Activated T-cell treated with anti-CD3 and anti-CD28 coated beads for 48 hours (primary cell): ENCODE measurements at places on chromosomes 11 and 22.

DNA sequence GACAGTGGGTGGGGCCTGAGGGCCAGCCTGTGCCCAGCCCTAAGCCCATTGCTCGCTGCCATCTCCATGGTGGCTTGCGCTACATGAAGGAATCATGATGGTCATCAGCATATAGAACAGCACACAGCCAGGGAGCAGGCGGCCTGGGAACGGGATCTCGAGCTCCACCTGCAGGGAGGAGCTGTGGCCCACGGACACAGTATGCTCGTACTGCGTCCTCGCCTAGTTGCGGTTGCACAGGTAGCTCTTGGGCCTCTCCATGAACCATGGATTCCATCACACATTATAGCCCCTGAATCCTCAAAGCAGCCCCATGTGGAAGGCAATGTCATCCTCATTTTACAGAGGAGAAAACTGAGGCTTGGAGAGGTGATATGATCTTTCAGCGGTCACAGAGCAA lies 15.1 kb downstream of the SEC14L4 start:
- DNase-seq: no peak

- no peak for DNase-seq
These were observed 13.4 kb downstream of the RAB36 start for GRCh38 chr22:23158516-23159290.

DNA sequence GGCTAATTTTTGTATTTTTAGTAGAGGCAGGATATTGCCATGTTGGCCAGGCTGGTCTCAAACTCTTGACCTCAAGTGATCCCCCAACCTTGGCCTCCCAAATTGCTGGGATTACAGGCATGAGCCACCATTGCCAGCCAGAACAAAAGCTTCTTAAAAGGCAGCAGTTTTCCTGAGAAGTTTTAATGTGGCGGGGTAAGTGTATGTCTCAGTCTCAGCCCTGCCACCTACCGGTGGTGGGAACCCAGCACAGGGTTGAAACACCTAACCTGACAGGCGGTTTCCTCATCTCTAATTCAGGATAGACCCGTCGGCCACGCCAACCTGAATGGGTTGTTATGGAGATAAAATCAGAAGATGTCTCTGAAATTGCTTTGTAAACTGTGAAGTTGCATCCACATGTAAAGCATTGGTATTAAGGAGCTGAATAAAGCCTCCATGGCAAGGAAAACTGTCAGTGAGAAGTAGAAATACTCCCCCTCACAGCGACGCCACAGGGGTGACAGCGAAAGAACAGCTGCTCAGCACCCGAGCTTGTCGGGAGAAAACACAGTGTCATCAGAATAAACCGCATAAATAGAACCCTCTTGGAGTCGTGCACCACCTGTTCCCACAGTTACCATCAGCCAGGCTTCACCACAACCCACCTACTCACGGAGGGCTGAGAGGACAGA lies 165.9 kb upstream of the NCAM1 start:
- peak; percentile 10 for DNase-seq

- DNase-seq: no peak
These were observed 41.5 kb upstream of the CYP2D6 start for GRCh38 chr22:42171946-42172719.

- DNase-seq: no peak
These were observed 45.6 kb downstream of the C11orf58 start for GRCh38 chr11:16784097-16784496.

DNA sequence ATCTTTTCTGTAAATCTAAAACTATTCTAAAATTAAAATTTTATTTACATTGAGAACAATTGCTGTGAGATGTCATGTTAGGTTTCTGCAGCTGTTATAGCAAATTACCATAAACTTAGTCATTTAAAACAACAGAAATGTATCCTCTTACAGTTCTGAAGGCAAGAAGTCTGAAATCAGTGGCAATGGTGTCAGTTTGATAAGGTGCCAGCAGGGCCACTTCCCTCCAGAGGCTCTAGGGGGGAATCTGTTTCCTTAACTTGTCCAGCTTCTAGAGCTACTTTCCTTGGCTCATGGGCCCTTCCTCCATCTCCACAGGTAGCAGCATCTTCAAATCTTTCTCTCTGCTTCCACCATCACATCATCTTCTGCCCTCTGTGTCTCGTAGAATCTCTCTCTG lies 23.0 kb downstream of the MOGAT2 start:
- DNase-seq: no peak

DNA sequence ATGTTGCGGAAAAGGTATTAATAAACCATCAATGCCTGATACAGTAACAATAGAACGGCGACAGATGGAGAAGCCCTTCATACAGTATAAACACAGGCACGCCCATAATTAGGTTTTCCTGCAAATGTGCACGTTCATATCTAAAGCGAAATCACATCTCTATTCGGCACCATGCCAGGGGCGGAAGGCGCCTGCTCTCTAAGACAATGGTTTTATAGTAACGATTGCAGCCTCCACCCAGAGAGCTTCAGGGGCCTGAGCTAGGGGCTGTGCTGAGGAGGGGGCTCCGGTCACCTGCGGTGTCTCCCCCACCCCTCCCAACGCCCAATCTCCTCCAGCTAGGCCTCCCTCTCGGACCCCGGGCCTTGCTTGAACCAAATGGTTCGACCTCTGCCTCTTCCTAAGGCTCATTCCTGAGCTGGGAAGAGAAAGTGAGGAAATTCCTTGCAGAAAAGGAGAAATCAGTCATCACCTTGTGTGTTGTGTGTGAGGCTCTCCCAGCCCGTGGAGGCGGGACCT lies 9.6 kb downstream of the KRTAP5-5 start:
- DNase-seq: no peak

DNA sequence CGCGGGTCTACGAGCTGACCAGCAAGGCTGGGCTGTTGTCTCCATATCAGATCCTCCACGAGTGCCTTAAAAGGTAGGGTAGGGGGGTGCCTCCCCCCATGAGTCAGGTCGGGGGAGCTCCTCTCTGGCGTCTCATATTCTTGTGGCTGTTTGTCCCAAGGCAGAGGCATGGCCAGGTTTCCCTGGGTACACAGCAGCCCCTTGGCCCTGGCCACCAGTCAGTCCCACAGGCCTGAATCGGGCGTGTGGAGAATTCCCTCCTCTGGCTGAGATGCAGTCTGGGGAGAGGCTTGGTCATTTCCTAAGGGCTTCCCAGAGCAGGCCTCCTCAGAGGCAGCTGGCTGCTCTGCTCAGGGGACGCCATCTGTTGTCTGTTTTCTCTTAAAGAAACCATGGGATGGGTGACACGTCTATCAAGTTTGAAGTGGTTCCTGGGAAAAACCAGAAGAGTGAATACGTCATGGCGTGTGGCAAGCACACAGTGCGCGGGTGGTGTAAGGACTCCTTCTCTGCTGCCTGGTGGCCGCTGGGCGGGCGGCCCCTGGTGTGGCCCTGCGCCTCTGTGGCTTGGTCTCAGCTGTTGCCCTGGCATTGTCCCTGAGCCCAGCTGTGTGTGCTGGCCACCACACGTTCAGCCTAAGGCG lies 9.6 kb upstream of the RANBP1 start:
- DNase-seq: no peak

- DNase-seq: no peak
These were observed 62.6 kb downstream of the TBC1D22A start for GRCh38 chr22:46824980-46825544.

DNA sequence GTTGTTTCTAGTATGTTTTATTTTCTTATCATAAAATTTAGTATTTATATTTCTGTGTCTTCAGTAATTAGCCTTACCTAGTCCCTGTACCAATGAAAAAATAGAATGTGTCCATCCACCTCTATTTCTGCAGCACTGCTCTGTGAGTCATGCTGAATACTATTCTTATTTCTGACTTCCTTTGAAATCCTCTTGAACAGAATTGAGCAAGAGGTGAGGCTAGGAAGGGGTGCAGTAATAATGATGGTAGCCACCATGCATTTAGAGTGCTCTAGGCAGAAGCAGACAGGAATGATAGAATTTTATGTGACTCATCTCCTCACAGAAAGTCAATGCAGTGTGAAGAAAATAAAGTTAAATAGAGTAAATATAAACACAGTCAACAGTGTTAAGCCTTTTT lies 60.0 kb downstream of the OR10A6 start:
- no peak for DNase-seq

GRCh38 chr22:25651332-25652085 lies 87.0 kb downstream of the GRK3 start:
- no peak for DNase-seq

DNA sequence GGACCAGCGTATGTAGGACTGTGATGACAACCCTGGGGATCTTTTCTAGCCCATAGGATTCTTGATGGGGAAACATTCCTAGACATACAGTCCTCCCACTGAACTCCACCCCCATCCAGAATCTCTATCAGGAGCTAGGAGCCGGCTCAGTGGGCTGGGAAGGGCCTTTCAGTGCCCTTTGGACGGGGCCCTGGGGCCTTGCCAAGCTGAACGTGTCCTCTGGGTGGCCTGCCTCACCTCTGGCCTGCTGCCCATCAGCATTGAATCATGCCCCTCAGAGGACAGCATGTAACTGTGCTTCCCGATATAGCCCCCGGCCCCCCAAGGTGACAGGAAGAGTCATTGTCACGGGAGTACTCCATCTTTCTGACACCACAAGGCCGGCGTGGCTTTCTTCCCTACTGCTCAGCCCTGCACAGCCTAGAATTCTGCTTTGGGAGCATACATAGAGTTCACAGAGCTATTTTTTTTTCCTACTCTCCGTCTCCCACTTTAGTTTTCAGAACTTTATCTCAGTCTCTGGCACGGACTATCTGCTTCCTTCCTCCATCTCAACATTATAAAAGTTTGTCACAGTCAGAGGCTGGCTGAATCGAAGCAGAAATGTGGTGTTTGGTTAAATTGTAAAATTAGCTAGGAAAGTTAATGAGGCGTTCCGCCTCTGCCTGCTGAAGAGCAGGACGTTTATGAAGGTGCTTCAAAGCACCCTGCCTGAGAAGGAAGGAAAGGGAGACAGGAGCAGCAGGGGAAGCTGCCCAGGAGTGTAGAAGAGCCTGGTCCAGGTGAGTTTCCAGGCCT lies 111.9 kb downstream of the ZBTB16 start:
- no peak for DNase-seq

GRCh38 chr22:35380013-35380412 lies 883 bp upstream of the HMOX1 start:
- no peak for DNase-seq

GRCh38 chr22:49825944-49826602 lies 1.6 kb downstream of the BRD1 start:
- DNase-seq: peak; percentile 70

DNA sequence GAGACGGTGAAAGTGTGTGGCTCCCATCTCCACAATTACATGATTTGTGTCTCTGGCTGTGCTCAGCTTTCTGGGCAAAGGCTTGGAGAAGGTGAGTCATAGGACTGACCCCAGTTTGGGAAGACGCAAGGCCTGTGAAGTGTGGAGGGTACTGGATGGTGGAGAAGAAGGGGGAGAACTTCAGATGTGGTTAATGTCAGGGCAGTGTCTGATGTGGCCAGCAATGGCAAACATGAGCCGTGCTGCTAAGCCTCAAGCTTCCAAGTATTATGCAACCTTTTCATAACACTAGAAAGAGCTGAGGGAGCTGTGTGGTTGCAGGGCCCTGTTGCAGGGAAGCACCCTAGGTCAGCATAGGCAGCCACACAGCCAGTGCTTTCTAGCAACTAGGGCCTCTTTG lies 110.9 kb downstream of the NTM start:
- no peak for DNase-seq

DNA sequence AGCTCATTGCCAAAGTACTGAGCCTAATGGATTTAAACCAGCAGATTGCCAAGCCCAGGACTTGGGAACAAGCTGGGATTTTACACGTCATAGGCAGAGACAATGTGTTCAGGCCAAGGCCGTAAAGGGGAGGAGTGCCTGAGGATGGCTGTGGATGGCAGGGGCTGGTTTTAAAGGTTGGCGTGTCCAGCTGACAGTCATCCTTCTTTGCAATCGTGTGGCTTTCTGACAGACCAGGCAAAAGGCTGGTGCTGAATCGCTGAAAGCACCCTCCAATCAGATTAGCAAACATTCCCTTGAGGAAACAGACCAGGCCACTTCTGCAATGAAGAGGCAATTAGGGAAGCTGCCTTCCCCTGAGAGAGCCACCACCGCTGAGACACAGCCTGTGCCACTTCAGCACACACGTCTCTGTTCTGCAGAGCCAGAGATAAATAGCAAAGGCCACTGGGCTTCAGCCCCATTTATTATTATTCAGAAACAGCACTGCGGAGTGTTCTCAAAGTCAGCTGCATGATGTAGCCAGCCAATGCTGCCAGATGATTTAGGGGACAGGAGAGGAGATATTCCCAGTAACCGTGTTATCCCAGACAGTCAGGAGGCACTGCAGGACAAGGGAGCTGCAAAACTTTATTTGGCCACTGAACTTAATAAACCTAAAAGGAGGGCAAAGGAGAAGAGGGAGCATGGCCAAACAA lies 54.2 kb upstream of the CSNK2A3 start:
- no peak for DNase-seq

GRCh38 chr11:114892381-114893197 lies 214.3 kb downstream of the NXPE2 start:
- DNase-seq: no peak

GRCh38 chr22:49426618-49427266 lies 400.9 kb downstream of the BRD1 start:
- no peak for DNase-seq

DNA sequence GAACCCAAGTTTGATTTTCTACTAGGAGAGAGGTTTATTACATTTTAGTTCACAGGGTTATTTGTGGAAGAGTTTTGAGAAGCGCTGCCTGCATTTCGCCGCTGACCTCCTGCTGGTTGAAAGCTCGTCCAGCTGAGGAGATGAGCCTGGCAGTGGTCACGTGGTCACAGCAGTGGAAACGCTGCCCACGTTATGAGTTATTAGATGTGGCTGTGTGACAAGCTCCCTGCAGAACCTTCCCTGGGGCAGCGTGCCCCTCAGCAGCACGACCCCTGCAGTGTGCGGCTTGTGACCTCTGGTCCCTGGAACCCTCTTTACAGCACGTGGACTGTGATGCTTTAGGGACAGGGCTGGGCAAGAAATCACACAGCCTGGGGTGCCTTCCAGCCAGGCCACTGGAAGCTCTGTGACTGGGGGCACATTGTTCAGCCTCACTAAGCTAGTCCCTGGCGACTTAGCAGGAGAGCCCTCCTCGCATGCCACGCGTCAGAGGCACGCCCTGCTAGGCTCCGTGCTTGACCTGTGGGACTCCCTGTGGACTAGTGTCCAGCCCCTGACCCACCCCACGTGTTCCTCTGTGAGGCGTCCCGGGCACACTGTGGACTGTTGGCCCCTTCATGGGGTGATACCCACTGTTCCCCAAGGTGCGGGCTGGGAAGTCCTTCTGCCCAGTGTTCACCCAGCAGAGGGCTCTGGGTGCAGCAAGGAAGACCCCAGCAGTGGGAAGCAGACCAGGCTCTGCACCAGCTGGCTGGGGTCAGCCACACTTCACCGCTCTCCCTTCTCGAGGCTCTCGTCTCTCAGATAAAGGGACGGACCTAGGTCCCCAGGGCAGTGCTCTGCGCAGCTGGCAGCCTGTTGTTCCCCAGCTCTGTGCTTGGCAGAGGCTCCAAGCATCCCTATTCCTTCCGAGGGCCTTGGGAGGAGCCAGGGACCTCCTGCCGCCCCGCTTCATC lies 349.5 kb downstream of the TBC1D22A start:
- DNase-seq: no peak
